ENCODE measurements at places on chromosomes 4 and X. TPM values are rescaled to one million over a fixed set of nuclear protein-coding genes. Genes with fewer than 3 reads are reported as not detected.

The TMEM35A gene
- 0.30 TPM for total RNA-seq

The PABPC5 gene
- 0.72 TPM for total RNA-seq

The DMRTC1 gene
- total RNA-seq = not detected

The DUX4 gene
- not detected for total RNA-seq

The TMEM164 gene
- 60.4 TPM for total RNA-seq

The HTN3 gene
- not detected for total RNA-seq

The ADAMTS3 gene
- 0.42 TPM for total RNA-seq

The F8 gene
- 49.4 TPM for total RNA-seq

The IL15 gene
- total RNA-seq = 1.7 TPM

The NSG1 gene
- 12.2 TPM for total RNA-seq

The SH3RF1 gene
- total RNA-seq = 5.8 TPM

The YIPF7 gene
- 0.84 TPM for total RNA-seq

The ATP10D gene
- total RNA-seq = 7.7 TPM

The TMEM47 gene
- total RNA-seq = 32.1 TPM

The APLN gene
- total RNA-seq = 25.9 TPM

The SMPX gene
- total RNA-seq = 622 TPM

The GDI1 gene
- total RNA-seq = 86.2 TPM

The VCX2 gene
- total RNA-seq = not detected

The TAF7L gene
- total RNA-seq = not detected

The TLR10 gene
- not detected for total RNA-seq

The KCNIP4 gene
- total RNA-seq = not detected

All from left ventricle myocardium superior (tissue), 1 donor.